ENCODE measurements at places on chromosomes 12 and 14. TPM values are rescaled to one million over a fixed set of nuclear protein-coding genes. Genes with fewer than 3 reads are reported as not detected.

- no peak for DNase-seq
Measured at GRCh38 chr14:45242706-45243105, 10.3 kb downstream of the MIS18BP1 start.

Gene BLTP3B
- 22.3 TPM for total RNA-seq

DNA sequence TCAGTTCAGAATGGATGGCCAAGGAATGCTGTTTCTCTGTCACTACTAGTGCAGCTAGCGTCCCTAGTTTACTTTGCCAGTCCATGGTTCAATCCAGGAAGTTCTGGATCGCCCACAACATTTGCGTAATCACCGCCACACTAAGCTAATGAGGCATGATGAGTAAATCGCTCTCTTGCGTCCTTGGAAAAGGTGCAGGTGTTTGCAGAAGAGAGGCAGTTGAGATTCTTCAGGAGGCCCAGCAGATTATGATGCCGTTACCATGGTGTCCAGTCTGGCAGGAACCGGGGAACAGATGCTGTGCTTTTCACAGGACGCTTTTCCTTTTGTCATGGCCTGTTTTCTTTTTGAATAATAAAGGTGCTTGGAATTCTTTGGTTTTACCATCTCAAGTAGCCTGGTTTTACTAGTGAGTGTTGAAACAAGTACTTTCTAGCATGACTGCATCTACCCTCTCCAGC is 9.0 kb downstream of the TPH2 start:
- no peak for DNase-seq

- no peak for DNase-seq
Measured at GRCh38 chr12:131940141-131940547, 9.6 kb upstream of the EP400 start.

Measured in activated B cell treated with CpG ODN at 0.5 μM for 24 hours (primary cell).